ENCODE measurements at places on chromosomes 6 and 20.

DNA sequence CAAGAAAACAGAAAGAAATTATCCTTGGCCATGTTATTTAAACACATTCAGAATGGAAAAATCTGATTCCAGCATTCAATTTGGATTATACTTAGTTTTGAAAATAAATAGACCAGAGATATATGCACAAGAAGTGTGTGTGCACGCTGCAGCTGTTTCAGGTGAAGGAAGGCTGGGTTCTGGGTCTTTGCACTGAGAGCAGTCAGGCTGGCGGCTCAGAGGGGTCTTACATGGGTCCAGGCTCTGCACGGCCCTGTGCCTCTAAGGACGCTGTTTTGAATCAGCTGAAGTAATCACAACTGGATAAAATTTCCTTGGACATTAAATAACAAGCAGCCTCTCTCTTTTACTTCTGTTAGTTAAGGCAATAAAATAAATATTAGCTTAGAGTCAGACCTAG, 31.8 kb downstream of the GCLC start:
- no peak for DNase-seq

DNA sequence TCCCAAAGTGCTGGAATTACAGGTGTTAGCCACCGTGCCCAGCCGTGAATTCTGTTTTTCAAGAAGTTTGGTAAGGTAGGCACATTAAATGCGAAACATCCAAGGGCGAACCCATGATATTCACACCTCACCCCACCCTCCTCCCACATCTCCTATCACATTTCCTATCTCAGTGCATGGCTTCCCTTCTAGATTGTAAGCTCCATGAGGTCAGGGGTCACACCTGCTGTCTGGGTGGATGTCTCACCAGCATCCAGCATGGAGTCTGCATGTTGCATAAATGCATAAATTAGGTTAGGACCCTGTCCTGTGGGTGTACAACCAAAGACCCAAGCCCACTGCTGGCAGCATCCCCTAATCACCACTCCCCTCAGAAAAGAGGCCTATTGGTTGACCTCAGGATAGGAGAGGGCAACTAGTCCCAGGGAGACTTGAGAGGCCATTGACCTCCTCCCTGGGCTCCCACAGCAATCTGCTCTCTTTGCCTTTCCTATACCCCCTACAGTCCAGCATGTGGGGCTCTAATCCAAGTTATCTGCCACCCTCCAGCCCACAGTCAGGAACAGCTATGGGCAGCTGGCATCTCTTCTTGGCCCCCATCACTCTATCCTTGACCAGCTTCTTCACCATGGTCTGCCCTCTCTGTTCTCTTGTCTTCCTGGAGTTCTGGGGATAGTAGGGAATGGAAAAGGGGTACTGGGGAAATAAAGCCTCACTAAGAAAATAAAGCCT, 4.2 kb downstream of the PRRT1 start:
- no peak for DNase-seq

GRCh38 chr20:37299718-37300528, 10.5 kb downstream of the MANBAL start:
- DNase-seq = no peak

DNA sequence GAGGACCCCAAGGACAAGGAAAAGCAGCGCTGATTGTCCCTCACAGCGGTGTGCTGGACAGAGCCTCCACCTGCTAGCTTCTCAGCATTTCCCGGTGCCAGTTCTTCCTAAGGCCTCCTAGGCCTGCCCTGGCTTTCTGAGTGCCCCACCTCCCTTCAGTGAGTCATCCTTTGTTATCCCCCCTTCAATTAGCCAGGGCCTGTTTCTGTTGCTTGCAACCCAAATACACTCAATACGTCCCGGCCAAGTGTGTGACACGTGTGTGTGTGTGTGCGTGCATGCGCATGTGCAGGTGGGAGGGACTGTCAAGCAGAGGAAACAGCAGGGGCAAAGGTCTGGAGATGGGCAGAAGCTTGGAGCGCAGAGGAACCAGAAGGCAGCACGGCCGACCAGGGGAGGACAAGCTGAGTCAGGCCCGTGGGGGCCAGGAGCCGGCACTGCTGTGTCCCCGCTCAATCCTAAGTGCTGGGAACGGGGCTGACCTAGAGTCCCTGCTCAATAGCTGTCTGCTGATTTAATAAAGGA, 159.8 kb downstream of the PREX1 start:
- no peak for DNase-seq

- DNase-seq = no peak
Observed at GRCh38 chr6:34333858-34334257, 58.6 kb downstream of the NUDT3 start.

DNA sequence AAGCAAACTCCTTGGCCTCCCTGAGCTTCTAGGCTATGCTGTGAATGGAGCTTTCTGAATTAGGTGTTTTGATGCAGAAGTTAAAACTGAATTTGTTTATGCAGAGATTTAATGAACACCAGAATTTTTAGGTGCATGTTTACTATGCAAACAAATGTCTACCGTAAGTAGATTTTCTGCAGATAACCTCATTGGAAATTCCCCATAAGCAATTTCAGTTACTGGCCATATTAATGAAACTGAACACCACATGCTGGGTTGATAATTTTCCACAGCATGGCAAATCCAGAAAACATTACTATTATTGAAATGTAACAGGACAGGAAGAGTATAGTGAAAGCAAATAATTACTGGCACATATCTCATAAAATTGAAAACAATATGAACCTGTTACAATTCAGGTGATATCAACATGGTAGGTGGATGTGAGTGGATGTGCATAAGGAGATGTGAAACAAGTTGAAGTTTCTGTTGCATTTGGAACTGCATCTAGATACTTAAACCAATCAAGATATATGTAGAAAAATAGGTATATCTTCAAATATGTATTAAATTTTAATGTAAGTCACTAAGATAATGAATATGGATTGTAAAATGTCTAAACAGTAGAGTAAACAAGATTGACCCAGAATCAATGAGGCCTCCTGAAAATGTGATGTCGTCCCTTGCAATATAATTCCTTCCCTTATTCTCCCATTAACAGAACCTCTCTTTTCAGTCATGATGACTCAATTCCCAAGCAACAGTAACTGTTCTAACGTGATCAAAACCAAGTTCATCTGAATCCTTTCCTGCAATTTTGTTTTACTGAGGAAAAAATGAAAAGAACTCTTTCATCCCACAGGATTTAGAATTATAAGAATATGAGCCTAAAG, 11.0 kb downstream of the PTCHD4 start:
- DNase-seq = no peak

DNA sequence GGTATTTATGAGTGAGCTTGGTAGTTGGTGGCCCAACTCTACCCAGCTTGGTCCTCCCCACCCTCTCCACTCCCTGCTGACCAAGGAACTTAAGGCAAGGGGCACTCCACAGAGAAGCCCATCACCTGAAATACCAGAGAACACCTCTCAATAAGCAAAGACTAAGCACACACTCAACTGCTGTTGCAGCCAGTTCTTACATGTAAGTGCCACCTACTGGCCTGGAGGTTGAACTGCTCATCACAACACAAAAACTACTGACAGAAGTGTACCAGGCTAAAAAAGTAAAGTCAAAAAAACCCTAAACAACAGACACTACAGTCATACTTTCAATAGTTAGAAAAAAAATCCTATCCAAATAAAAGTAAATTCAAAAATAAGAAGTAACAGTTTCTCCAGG, 146.2 kb downstream of the FAM83B start:
- DNase-seq = no peak

- no peak for DNase-seq
Observed at GRCh38 chr6:148590883-148591282, 155.9 kb upstream of the UST start.

GRCh38 chr6:158718461-158719046, 68.7 kb downstream of the SYTL3 start:
- no peak for DNase-seq

DNA sequence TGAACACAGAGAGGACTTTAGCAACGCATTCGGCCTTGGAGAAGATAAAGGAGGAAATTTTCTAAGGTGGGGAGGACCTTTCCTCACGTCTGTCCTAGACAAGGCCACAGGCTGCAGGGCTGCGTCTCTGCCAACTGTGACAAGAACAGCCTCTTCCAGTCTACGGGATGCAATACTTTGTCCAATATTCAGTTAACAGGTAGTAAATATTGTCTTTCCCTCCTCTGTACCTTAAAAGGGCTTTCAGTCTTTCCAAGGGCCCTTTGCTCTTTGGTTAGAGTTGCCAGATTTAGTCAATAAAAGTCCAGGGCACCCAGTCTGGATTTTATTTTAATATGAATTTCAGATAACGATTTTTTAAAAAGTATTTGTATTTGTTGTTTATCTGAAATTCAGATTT, 78.2 kb downstream of the ELOVL4 start:
- DNase-seq = no peak

GRCh38 chr6:133436652-133437051, 195.5 kb downstream of the EYA4 start:
- no peak for DNase-seq

GRCh38 chr6:8415913-8416312, 19.4 kb downstream of the SLC35B3 start:
- no peak for DNase-seq

DNA sequence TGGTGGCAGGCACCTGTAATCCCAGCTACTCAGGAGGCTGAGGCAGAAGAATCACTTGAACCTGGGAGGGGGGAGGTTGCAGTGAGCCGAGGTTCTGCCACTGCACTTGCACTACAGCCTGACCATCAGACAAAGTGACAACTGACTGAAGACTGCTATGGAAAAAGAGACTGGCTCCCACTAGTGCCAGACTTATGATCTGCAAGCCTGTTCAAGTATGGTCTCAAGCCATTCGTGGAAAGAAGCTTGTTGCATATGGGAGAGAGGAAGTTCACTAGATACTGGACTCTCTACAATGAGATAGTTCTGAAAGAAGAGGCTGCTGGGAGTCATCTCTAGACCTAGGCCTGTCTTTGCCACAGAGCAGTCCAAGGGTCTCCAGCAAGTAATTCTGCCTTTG, 26.7 kb downstream of the MDN1 start:
- DNase-seq = no peak

DNA sequence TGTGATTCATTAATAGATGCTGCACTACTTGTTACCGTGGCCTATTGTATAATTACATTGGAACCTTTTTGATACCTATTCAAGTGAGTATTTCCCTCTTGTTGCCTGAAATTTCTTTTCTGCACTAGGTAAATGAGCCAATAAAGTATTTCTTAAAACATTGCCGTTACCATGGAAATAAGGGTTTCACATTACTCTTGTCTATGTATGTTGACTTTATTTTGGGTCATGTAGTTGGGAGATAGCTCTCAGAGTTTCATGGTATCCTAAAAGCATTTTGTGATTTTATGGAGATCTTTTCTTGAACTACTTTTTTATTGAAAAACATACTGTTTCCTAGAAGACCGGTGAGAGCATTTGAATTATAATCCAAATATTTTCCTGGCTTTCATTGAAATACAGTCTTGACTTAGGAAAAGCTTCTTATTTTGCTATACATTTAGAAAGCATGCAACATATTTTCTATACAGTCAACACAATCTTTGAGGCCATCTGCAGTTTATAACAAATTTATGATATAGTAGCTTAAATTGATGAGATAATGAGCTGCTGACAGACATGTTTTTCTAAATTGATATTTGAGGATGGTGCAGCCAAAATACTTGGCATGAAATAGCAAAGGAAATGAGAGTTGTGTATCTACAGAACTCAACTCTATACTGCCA, 650.4 kb downstream of the RFPL4B start:
- no peak for DNase-seq

DNA sequence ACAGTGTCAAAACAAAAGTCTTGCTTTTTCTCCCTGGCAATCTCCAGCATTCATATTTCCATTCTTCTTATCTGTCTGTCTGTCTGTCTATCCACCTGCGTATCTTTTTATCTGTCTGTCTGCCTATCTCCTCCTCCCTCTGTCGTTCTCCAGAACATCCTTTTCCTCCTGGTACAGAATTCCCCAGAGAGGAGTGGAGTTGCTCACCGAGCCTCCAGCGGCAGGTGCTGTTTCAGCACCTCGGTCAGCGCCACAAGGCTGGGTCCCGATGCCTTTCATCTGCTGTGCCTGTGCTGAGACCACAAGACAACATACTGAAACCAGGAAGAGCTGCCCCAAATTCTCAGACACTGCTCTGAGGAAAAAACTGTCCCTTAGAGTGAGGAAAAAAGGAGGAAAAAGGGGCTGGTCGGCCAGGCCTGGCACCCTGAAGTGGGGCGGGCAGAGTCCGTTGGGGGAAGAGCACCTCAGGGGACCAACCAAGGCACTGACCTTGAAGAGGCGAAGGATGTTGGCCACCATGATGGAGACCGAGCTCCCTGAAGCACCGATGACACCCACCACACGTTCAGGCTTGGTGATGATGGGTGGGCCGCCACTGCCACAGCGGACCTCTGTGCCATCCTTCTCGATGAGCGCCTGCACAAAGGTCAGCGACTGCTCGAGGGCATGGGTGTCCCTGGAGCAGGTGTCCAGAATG, 13.3 kb downstream of the GRM4 start:
- peak; percentile 65 for DNase-seq

GRCh38 chr6:116011520-116011919, 49.2 kb downstream of the FRK start:
- DNase-seq = no peak

GRCh38 chr6:4355241-4355640, 219.9 kb upstream of the ECI2 start:
- DNase-seq = no peak

DNA sequence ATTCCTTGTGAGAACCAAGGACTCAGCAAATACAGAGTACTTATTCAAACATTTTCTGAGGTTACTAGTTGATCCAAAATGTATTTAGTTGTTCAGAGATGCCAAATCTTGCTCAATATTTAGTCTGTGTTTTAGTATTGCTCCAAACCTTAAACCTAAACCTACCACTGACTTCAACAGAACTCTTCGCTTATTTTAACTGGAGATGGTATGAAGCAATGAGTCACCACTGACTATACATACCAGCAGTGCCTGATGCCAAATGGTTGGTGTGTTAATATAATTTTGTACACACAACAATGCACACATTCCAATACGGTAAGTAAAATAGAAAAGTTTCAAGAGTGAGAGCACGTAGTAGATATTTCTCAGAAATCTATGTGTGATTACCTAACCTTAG, 1.9 kb upstream of the SPTLC3 start:
- DNase-seq = no peak

DNA sequence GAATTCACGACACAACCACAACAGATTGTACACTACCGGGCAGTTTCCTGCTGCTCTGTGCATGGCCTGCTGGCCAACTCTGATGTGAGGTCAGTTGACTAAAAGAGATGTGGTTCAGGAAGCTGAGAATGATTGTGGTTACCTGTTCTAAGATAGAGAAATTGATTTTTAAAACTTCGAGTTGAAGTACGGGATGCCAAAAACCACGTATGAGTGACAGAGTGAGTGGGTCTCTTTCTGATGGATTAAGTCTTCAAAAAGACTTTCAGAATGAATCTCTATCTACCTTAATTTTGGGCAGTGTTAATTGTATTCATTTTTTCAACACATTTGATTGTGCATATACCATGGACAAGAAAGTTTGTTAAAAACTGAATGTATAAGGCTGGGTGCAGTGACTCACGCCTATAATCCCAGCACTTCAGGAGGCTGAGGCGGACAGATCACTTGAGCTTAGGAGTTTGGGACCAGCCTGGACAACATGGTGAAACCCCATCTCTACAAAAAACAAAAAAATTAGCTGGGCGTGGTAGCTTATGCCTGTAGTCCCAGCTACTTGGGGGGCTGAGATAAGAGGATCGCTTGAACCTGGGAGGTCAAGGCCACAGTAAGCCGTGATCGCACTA, 121.2 kb downstream of the SGK1 start:
- DNase-seq = no peak
